ENCODE measurements at places on chromosomes 4 and X.

GRCh38 chr4:66123190-66123589 lies 452.9 kb upstream of the EPHA5 start:
- no peak for DNase-seq

GRCh38 chrX:18894156-18894555 lies 89.8 kb downstream of the PHKA2 start:
- DNase-seq: no peak

GRCh38 chr4:123783921-123784320 lies 387.3 kb downstream of the SPRY1 start:
- DNase-seq: no peak

DNA sequence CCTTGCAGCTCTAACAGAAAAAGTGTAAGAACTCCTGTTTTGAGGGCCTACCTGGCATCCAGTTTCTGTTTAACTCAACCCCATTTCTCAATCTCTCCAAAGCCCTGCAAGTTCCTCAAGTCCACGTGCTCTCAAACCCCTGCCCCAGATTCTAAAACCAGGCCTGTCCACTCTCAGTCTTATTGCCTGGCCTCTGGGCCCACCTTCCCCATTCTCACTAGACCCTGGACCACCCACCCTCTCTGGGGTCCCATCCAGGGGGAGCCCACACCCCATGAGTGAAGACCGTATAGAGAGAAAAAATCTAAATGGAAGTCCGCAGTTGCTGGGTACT lies 58.3 kb downstream of the TLR10 start:
- DNase-seq: no peak

- DNase-seq: no peak
These were observed 7.4 kb downstream of the ANTXR2 start for GRCh38 chr4:80065601-80066000.

GRCh38 chrX:107684956-107685385 lies 56.7 kb downstream of the PRPS1 start:
- no peak for DNase-seq

DNA sequence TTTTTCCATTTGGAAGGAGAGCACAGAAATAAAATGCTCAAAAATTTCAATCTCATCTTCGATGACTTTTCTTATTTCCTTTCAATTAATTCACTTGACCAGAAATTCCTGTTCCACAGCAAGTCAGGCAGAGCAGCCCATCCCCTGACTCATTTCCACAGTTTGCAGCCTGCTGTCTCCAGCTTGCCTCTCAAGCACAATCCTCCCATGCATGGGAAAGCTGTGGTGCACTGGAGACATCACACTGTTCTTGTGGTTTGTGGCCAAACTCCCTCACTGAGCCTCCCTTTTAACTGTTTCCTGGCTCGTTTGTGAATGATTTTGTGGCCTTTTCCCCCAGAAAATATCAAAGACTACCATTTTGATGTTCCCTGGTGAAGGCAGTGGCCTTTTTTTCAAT lies 114.0 kb upstream of the ENPEP start:
- DNase-seq: no peak

DNA sequence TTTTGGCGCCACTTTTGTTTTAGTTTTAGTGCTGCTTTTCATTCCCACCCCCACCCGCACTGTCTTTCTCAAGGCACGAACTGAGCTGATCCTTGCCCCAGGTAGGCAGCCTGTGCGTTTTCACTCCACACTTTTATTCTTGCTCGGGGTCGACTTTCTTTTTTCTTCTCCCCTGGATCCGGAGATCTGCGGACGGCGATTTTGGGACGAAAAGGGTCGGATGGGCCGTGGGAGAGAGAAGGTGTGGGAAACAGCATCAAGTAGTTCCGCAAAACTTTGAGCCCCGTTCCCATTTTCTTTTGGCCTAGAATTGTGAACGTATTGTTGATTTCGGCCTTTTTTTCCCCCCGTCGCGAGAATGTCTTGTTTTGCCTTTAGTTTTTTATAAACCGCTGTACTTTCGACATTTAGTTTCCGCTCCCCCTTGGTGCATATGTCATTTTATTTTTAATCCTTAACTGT lies 531 bp downstream of the STAG2 start:
- no peak for DNase-seq

GRCh38 chr4:106687026-106687425 lies 318.4 kb upstream of the GIMD1 start:
- no peak for DNase-seq

DNA sequence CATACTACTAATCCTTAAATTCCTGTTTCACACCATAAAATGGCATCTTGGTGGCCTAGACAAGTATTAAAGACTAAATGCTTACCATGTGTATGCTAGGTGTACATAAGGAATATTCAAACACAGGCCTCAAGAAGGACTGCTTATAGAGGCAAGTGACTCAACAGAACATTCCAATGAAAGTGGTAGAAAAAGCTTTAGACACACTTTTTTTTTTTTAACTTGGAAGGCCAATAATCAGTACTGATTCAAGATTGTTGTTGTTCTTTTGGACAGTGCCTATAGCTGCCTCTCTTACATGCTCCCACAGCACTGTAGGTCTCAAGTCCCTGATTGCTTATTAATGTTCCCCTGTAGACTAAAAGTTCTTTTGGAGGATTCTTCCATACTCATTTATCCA lies 77.6 kb downstream of the FBXL5 start:
- DNase-seq: no peak

- DNase-seq: no peak
These were observed 126.3 kb downstream of the REPS2 start for GRCh38 chrX:17072721-17073230.

DNA sequence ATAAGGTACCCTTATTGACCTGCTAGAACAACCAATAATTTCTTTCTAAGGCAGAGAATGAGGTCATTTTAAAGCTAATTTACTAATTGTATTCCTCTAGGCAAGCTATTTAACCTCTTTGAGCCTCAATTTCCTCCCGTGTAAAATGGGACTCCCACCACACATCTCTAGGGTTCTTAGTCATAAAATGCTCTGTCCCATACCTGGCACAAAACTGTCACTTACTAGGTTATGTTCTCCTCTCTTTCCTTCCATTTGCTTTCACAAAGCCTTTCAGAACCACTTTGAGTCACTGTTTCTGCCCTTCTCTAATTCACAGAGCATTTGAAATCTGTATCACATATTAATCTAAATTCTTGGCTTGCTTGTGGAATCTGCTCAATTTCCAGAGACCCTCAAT lies 2.4 kb upstream of the GPR82 start:
- DNase-seq: no peak
